Activated B cell treated with CpG ODN at 0.5 μM for 24 hours (primary cell): ENCODE measurements at places on chromosomes 16 and 17.

- DNase-seq = no peak
These were observed 1.9 kb upstream of the SDR42E1 start for GRCh38 chr16:82013139-82013538.

DNA sequence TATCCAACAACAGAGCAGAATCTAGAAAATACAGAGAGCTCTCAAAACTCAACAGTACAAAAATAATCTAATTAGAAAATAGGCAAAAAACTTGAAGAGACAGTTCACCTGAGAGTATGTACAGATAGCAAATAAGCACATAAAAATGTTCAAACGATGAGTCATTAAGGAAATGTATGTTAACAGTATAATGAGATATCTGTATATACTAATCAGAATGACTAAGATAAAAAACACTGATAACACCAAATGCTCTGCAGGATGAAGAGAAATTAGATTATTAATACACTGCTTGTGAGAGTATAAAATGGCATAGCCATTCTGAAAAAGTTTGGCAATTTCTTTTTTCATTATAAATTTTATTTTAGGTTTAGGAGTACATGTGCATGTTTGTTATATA, 1307.6 kb upstream of the GOT2 start:
- no peak for DNase-seq

DNA sequence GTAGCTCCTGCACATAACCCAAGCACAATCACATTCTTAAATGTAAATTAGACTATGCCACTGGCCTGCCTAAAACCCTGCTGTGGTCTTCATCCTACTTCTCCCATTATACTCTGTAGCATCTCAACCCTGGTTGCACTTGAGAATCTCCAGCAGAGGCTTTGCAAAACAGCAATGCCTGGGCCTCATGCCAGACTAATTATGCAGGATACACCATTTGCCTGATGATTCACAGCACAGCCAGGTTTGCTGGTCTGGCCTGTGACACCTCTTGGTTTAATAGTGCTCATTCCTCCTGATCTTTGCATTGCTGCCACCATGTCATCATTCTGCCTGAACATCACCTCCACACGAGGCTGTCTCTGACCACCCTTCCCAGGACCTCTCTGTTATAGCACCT, 491.9 kb upstream of the TOM1L1 start:
- no peak for DNase-seq

DNA sequence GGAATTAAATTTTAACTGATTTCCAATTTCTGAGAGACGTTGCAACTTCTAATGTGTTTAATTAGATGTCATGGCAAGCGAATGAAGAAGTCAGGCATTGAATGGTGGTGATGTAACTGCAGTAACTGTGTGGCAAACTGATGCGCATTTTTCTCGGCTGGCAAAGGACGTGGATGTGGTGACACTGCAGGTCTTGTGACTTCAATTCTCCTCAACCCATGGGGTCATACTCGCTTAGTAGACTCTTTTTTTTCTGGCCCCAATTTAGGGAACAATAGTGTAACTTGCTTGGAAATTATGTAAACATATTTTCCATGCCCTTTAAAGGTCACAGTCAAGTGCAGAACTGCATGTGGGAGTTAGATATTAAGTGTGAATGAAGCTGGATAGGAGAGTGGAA, 1.9 kb upstream of the FAM20A start:
- DNase-seq = no peak

- no peak for DNase-seq
These were observed 331.7 kb downstream of the SOX9 start for GRCh38 chr17:72452286-72453173.

DNA sequence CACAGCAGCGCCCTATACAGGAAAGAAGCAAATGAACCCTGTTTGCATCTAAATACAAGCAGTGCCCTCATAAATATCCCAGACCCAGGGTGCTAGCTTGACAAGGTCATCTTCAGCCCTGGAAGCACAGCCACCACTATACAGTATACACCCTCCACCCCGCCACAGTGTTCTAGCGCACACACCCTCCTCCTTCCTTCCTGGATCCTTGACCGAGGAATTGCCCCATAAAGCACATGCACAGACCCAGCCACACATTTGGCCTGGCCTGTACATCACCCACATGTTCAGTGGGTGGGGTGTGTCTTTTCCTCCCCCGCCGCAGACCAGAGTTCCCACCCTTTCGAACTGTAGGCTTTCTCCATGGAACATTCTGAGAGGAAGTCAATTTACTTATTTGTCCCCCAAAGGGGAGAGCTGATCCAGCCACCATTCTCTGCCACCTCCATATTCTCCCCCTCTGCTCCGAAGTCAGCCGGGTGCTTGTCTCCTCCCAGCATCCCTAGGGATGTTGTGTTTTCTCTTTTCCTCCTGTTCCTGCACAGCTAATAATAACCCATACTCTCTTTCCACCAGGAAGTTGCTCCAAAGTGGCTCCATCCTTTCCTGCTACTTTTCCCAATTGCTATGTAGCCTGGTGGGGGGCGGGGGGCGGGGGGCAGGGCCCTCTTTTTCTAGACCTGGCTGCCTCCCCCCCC, 6.6 kb downstream of the ABI3 start:
- no peak for DNase-seq

- DNase-seq = no peak
These were observed 2.9 kb upstream of the CBX8 start for GRCh38 chr17:79799538-79800324.

DNA sequence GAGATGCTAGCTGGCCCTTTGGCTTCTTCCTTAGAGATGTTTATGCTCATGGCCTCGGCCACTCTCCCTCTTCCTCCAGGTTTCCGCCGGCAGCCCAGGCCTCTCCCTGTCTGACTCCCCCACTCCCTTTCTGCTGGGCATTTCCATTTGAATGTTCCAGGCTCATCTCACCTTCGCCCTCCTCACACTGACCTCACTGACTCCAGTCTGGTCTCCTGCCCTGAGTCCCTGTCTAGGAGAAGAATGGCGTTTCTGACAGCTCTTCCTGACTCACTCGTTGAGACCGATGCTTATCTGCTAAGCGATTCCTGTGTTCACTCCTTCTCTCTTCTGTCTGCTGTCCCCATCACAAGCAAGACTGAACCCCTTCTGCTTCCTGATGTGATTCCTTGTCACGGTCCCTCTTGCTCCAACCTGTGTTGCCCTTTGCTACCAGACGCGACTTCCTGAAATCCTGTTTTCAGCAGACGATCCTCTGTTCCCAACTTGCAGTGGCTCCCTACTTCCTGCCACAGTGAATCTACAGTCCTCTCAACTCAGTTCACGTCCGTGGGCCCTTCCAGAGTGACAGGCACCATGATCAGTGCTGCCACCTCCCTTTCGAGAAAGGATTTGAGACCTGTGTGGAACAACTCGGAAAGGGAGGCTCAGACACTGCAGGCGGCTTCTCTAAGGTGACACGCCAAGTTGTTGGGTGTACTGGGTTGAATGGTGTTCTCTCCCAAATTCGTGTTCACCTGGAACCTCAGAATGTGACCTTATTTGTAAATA, 176.4 kb downstream of the MSI2 start:
- no peak for DNase-seq

GRCh38 chr16:88558457-88559442, 11.5 kb upstream of the ZC3H18 start:
- DNase-seq = no peak

- DNase-seq = no peak
These were observed 6.8 kb upstream of the NXN start for GRCh38 chr17:986322-986929.

- no peak for DNase-seq
These were observed 19.0 kb upstream of the XYLT2 start for GRCh38 chr17:50326831-50327364.

DNA sequence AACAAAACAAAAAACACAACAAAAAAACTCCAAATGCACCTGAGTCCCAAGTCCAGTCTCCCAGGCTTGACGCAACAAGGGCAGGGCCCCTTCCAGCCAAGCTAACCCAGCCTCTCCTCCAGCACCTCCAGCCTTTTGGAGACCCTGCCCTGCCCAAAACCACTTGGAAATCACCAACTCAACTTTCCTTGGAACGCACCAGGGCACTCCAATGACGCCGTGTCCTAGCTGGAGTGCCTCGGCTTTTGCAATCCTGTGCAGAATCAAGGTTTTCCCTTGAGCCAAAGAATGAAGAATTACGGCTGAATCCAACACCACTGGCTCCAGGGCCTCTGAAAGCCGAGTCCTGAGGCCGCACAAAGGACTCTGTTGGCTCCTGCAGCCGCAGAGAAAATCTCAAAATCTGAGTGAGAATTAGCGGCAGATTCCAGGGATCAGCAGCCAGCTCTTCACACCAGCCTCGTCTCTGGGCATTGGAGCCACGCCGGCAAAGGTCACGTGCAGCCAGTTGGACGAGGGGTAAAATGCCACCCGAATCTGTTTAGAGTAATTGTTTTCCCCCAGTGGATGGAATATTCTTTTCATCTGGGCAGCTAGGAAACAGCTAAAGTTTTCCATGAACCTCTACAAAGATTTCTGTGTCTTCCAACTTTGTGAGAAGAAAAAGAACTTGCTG, 9.7 kb upstream of the BAIAP2 start:
- DNase-seq = no peak

DNA sequence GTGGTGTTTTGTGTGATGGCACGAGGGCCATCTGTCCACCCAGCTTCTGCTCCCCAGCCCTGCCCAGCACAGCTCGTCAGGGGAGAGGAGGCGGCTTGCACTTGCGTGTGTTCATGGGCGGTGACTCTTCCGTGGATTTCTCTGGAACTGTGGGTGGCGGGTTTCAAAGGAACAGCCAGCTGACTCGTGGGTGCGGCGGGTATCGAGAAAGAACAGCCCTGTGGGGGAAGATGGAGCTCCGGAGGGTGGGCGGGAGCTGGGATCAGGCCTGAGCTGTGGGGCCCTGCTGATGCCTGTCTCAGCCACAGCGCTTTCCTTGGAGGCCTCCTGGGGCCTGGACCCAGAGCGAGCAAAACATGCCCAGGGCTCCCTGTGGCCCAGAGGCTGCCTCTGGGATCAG, 13.2 kb downstream of the NAGPA start:
- DNase-seq = no peak

DNA sequence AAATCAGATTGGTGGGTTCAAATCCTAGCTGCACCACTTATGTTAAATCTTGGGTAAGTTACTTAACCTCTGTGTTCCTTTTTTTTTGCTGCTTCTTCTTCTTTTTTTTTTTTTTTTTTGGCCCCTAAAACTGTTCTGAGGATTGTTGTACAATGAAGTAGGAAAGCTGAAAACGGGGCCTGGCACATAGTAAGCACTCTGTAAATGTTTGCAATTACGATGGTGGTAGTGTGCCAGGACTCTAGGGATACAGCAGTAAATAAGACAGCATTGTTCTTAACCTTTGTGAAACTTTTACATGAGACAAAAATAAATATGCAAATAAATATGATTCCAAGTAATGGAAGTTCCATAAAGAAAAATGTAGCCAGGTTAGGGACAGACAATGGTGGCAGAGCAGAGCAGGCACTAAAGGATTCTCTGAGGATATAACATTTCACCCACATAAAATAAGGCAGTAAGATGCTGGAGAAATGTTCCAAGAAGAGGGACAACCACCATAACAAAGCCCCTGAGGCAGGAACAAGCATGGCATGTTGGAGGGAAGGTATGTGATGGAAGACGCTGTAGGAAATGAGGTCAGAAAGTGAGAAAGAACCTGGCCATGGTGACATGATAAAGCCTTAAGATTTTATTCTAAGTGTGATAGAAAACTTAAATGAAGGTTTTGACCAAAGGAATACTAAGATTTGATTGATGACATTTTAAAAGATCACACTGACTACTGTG, 127.3 kb downstream of the NLK start:
- DNase-seq = no peak

DNA sequence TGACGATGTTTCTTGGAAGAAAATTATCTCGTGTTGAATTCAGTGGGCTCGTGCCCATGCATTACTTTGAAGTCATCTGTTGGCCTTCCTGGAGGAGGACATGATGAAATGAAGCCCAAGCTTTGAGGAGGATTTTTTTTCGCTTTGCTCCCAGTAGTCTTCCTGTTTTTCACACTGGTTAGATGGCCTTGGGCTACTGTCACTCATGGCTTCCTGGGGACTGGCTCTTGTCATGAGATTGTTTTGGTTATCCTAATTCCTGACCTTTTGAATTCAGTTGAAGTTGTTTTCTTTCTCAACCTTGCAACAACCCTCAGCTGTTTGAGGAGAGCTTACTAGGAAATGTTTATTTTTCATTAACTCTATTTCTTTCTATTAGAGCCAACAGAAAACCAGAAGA, 430.7 kb downstream of the HS3ST3B1 start:
- no peak for DNase-seq

- DNase-seq = no peak
These were observed 237.4 kb upstream of the TOM1L1 start for GRCh38 chr17:54662978-54663876.

DNA sequence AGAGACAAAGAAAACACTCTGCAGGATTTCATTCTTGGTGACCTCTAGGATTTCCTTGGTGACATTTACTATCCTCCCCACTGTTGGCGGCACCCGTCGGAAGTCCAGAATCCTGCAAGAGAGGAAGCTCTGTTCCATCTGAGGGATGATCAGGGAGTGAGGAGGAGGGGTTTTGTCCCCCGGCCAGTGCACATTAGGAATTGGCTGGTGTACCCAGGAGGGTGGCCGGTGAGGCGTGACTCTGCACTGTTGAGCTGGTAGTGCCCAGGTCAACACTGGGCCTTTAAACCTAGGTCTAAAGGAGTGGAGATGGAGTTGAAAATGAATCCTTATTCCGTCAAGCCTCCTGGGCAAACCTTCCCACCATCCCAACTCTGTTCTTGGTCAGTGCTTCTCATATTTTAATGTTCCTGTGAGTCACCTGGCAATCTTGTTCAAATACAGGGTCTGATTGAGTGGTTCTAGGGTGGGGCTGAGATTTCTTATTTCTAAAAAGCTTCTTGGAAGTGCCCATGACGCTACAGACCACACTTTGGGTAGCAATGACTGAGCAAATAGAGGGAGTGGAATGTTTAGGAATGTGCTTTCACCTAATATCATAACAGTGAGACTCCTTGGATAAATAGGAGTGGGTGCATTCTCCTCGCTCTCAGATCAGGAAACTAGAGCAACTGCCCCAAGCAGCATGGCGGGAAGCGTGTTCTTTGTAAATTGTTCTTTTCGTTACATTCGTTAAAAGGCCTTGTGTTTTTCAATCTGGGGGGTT, 30.7 kb downstream of the PRKAR1A start:
- no peak for DNase-seq

DNA sequence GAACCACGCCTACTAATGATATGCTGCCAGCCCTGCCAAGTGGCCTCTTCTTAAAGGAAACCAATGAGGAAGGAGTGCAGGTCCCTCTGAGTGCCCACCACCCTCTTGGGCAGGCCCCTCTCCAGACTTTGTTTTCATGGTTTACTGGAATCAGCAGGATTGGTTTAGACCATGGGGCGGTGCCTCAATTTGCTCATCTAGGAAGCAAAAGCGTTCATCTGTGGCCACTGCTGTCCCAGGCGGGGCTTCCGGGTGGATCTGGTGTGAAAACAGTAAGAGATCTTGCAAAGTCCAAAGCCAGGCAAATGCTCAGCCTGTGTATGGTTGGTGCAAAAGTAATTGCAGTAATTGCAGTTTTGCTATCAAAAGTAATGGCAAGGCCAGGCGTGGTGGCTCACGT, 71.3 kb downstream of the AMFR start:
- DNase-seq = no peak

- no peak for DNase-seq
These were observed 54.5 kb downstream of the PRMT7 start for GRCh38 chr16:68365167-68365817.
